Lower lobe of right lung (tissue), 2 donors: ENCODE measurements at places on chromosomes 12 and 14.

DNA sequence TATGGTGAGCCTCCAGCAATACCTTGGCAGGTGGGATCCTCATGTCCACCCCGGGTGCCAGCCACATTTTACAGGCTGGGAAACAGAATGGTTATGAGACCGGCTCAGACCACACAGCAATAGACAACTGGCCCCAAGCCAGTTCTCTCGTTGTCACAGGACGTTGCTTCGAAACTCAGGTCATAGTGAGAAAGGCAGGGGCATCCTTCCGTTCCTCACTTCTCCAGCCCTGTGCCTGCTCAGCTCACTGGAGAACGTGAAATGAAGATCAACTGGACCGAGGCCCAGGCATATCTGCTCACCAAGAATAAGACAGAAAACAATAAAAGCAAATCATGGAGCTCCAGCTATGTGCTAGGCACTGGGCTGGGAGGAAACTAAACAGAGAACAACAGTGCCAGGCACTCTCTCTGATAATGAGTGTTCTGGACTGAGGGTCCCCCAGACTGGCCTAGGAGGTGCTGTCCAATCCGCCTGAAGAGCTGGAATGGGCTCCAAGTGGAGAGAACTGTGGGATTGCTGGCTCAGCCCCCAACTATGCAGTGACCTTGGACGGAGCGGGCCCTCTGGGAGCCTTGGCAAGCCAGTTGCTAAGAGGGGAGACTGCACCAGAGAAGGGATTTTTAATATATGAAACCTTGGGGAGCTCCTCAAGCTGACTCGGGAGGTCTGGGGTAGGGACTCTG, 18.8 kb upstream of the FAIM2 start:
- DNase-seq = no peak

GRCh38 chr14:80944861-80945617, 3.5 kb upstream of the CEP128 start:
- no peak for DNase-seq

GRCh38 chr12:52199294-52199919, 7.6 kb upstream of the KRT80 start:
- DNase-seq = no peak

- no peak for DNase-seq
These were observed 48.0 kb downstream of the PTHLH start for GRCh38 chr12:27924350-27925135.

GRCh38 chr12:16037533-16037932, 126.4 kb downstream of the DERA start:
- DNase-seq = no peak

GRCh38 chr14:99619835-99620834, 16.1 kb upstream of the CCDC85C start:
- no peak for DNase-seq

GRCh38 chr12:44240186-44240585, 404.3 kb downstream of the TMEM117 start:
- no peak for DNase-seq

DNA sequence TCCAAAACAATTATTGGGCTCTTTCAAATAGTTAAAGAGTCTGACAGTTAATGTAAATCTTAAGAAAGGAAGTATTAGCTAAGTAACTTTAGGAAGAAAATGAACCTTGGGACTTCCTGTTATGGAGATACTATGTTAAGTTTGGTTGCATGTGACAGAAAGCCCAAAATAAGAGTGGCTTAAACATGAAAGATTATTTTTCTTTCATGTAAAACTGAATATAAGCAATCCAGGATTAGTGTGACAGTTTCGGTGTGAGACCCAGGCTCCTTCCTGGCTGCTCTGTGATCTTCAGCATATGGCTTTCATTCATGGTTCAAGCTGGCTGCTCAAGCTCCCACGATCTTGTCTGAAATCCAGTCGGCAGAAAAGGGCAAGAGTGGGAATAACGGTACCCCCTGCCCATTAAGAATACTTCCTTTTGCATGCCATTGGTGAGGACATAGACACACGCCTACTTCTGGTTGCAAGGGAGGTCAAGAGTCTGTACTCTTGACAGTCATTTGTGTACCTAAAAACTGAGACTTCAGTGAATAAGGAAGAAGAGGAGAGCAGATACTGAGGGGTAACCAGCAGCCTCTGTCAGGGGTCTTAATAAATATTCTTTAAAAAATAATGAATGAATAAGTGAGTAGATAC, 2.2 kb upstream of the RPAP3 start:
- no peak for DNase-seq

- no peak for DNase-seq
These were observed 33.0 kb downstream of the IQSEC3 start for GRCh38 chr12:99605-100004.

GRCh38 chr14:65007202-65007601, 20.5 kb downstream of the FNTB start:
- no peak for DNase-seq

- no peak for DNase-seq
These were observed 259.2 kb upstream of the CRY1 start for GRCh38 chr12:107352347-107353081.

GRCh38 chr12:94290353-94290752, 142.0 kb downstream of the PLXNC1 start:
- DNase-seq = no peak

DNA sequence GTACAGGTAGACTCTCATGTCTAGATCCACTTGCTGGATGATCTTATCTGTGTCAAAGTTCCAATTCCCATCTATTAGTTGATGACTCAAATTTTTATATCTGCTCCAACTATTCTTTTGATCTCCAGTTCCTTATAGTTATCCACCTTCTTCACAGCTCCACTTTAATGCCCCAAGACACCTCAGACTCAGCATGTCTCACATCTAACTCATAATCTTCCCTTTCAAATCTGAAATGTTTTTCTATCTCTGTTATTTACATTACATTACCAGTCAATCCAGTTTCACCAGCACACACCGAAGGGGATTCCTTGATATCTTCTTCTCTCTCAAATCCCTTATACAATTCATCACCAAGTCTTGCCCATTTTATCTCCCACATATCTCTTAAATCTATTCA, 3.7 kb upstream of the METAP2 start:
- no peak for DNase-seq
